ENCODE measurements at places on chromosomes 3 and 15. TPM values are rescaled to one million over a fixed set of nuclear protein-coding genes. Genes with fewer than 3 reads are reported as not detected.

Gene ARPP21
- total RNA-seq, result not detected

Gene CHRM5
- not detected for total RNA-seq

Gene LYZL4
- 1.5 TPM for total RNA-seq

Gene KCNAB1
- 0.96 TPM for total RNA-seq

Gene ZBED2
- total RNA-seq, result not detected

Gene ZBTB47
- total RNA-seq, result 8.8 TPM

Gene ATG3
- 126 TPM for total RNA-seq

Gene CHRNA3
- total RNA-seq, result not detected

Gene OR5K2
- not detected for total RNA-seq

Gene SERINC4
- not detected for total RNA-seq

Gene ZNF385D
- total RNA-seq, result not detected

Gene LRRC15
- total RNA-seq, result 93.4 TPM

Gene CDCP1
- total RNA-seq, result 75.6 TPM

Gene GOLGA6D
- total RNA-seq, result not detected

Gene VILL
- 3.3 TPM for total RNA-seq

Gene ISL2
- total RNA-seq, result 3.4 TPM

Gene QTRT2
- total RNA-seq, result 17.7 TPM

Gene CADPS
- 0.59 TPM for total RNA-seq

Gene LRRC31
- total RNA-seq, result not detected

Gene DPH3
- 24.0 TPM for total RNA-seq

Gene MKRN3
- total RNA-seq, result 3.5 TPM

Gene LNP1
- 10.0 TPM for total RNA-seq

Gene ZIC4
- total RNA-seq, result 0.10 TPM

Gene DIS3L
- 10.5 TPM for total RNA-seq

Gene CHST13
- not detected for total RNA-seq

Gene TMEM44
- 19.0 TPM for total RNA-seq

Gene FBXL2
- total RNA-seq, result 9.5 TPM

Gene CCNB2
- total RNA-seq, result 307 TPM

Gene MORC1
- total RNA-seq, result not detected

Gene SLC25A36
- total RNA-seq, result 49.1 TPM

Gene BFSP2
- not detected for total RNA-seq

Gene LRRC34
- 9.4 TPM for total RNA-seq

Gene TRIM71
- not detected for total RNA-seq

Gene GOLGA8S
- total RNA-seq, result 0.48 TPM

Gene GOLGA6L26
- total RNA-seq, result not detected

Gene AGBL1
- total RNA-seq, result not detected

Gene FETUB
- not detected for total RNA-seq

Gene NT5DC2
- 180 TPM for total RNA-seq

Gene HCLS1
- total RNA-seq, result 0.39 TPM

Gene GPR62
- not detected for total RNA-seq

Gene CASR
- total RNA-seq, result not detected

Gene IL5RA
- total RNA-seq, result not detected

Gene SERP1
- total RNA-seq, result 178 TPM

Gene NPAP1
- total RNA-seq, result not detected

Gene SIDT1
- total RNA-seq, result under 0.01 TPM

Gene RASL12
- 0.39 TPM for total RNA-seq

Gene SLC6A1
- not detected for total RNA-seq

All from RPMI7951 (cell line).